Activated T-cell treated with anti-CD3 and anti-CD28 coated beads, Interleukin-2, amount 50 U/mL, for 72 hours (primary cell): ENCODE measurements at places on chromosomes 6 and 20.

DNA sequence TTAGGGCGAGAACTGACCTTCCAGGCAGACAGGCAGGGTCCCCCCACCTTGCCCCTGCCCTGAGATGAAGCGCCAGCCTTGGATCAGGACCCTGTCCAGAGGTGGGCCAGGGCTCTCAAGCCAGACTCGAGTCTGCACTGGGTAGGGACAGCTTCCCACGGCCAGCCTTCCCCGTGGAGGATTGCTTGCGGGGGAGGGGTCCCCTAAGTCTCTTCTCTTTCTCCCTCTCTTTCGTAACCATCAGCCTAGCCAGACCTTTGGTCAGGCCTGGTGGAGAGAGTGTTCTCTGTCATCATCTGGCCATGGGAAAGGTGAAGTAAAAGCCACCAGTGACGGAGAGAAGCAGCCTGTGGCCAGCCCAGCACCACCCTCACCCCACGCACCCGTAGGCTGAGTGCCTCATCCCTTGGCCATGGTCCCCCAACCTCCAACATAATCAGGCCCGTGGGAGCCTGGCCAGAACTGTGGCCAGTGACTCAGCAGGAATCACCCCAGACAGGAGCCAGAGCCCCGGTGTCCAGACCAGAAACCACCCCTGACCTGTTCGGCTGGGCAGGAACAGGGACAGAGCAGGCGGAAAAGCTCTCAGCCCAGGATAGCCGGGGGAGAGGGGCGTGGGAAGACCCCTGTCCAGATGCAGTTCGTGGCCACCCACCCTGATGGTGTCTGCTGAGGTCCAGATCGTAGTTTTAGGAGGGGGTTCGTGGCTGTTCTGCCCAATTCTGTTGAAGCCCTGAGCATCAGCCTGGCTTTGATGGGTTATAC is 47.1 kb downstream of the SNAI1 start:
- DNase-seq: no peak

DNA sequence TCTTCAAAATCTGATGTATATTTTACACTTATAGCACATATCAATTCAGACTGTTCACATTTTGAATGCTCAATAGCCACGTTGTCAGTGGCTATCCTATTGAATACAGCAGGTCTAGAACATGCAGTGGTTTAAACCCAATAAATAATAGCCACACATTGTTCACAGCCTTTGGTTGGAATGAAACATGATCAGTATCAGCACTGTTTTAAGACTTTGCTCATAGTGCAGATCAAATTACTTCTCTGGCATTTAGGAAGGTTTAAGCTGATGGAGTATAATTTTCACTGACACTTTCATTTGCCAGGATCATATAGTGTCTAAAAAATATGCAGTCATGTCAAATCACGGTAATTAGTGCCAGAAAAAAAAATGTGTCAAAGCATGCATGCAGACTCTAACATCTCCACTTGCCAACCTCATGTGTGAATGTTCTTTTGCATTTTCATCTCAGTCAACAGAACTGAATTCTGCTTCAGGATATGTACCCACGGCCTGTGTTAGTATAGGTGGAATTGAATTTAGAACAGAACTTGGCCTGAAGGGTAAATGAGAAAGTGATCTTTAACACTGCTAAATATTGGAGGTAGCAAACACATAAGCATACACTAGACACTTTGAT is 184.1 kb downstream of the SLC24A3 start:
- DNase-seq: no peak

GRCh38 chr20:12924126-12924525 is 84.6 kb upstream of the SPTLC3 start:
- DNase-seq: no peak

DNA sequence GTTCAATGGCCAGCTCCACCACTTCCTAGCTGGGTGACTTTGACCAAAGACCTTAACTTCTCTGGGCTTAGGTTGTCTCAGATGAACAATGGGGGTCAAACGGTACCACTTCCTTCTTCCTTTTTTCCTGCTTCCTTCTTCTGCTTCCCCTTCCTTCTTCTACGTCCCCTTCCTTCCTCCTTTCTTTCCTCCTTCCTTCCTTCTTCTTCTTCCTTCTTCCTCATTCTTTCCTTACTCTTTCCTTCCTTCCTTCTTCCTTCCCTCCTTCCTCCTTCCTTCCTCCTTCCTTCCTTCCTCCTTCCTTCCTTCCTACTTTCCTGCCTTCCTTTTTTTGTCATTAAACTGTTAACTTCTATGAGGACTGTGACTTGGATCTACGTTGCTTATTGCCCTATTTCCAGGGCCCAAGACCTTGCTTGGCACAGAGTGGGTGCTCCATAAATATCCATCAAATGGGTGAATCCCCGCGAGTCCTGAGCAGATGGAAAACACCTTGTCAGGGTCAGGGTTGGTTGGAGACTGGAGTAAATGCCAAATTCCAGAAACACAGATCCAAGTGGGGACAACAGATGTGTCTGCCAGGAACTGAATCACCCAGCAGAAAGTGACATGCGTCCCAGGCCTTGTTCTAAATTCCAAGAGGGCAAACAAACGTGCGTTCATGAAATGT is 243.3 kb downstream of the PREX1 start:
- no peak for DNase-seq
